ENCODE measurements at places on chromosomes 7 and 10.

DNA sequence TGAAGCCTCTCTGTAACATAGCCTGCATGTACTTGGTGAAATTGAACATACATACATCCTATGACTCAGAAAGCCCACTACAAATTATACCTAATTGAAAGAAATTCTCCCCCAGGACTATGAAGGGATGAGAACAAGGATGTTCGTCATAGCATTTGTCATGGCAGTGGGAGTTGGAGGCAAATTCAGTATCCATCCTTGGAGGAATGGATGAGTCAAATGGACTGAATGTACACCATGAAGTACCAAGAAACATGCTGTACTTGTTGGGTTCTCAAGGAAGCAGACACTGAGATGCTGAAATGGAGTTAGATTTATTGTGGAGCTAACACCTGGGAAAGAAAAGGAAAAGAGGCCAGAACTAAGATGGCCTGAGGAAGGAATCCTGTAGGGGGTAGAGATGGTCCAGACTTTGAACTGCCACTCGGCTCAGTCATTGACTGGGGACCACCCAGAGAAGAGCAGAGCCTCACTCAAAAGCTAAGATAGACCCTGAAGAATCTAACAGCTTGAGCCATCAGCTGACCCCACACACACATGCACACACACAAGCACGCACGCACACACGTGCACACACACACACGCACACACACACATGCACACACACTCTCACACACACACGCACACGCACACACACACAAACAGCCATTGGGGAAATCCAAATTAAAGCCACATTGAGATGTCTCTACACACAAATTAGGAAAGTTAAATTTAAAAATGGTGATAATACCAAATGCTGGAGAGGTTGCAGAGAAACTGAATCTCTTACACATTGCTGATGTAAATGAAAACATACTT is 22.3 kb downstream of the AOC1 start:
- no peak for DNase-seq

GRCh38 chr10:66085906-66086305 is 839.9 kb upstream of the LRRTM3 start:
- DNase-seq = no peak

DNA sequence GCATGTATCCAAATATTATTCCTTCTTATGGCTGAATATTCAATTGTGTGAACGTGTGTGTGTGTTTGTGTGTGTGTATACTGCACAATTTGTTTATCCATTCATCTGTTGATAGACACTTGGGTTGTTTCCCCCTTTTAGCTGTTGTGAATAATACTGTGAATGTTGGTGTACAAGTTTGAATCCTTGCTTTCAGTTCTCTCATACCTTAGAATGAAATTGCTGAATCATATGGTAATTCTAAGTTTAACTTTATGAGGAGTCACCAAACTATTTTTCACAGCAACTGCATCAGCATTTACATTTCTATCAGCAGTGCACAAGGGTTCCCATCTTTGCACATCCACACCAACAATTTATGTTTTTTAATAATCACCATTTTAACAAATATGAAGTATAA is 86.9 kb upstream of the GATAD1 start:
- DNase-seq = no peak

- DNase-seq = no peak
These were observed 38.5 kb upstream of the PSMG3 start for GRCh38 chr7:1608318-1608717.

DNA sequence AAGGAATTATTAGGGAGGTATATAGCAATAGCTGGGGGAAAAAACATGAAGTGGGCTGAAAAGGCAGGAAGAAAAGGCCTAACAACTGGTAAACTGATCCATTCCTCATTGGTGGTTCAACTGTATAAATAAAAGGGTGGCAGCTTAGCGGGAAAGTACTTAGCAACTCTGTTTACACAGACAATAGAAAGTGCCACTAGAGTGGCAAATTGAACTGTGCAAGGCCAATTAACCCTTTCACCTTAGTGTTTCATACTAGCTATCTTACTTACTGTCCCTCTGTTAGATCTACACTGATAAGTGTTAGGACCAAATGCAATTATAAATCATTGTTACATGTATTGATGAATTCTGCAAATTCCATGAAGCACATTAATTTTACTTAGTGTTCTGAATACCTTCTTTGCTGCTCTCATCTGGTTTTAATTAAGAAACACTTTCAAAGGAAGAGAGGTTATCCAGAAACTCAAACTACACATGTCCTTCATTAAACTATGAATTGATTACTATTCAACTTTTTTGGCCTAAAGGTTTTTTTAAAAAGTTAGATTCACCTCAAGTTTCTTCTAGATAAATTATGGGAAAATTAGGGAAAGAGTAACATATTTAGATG is 28.0 kb downstream of the DNAJC1 start:
- no peak for DNase-seq
